ENCODE measurements at places on chromosomes 5 and 9.

- DNase-seq: peak; percentile 13
These were observed 95.7 kb upstream of the EGFLAM start for GRCh38 chr5:38162625-38163024.

DNA sequence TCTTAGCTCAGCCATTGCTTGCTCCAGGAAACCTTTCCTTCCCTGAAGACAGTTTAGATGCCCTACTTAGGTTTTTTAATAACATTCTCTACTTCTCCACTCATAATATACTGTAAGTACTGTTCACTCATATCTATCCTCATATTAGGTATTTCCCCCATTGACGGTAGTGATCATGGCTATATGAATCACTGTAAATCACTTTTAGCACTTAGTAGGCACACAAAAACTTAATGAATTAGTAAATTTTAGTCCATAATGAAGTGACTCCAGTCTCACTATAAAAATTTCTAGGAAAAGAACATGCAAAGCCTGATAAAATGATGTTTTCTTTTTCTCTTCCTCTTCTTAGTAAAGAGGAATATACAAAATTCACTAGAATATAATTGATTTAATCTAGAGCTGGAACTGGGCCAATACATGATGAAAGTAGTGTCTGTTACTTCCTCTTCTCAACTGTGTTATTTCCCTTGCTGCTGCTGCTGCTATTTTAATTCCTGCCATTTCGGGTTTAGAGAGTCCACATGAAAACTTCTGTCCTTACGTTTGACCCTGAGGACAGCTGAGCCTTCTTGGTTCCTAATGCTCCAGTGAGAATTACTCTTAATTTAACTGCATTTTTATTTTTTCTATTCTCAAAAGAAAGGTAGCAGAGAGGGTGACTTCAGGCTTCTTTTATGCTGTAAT, 73.5 kb downstream of the LNPEP start:
- DNase-seq: no peak

GRCh38 chr5:150300496-150301169, 2.1 kb downstream of the ARSI start:
- DNase-seq: no peak

- no peak for DNase-seq
These were observed 529.6 kb downstream of the PSAT1 start for GRCh38 chr9:78826527-78826926.

DNA sequence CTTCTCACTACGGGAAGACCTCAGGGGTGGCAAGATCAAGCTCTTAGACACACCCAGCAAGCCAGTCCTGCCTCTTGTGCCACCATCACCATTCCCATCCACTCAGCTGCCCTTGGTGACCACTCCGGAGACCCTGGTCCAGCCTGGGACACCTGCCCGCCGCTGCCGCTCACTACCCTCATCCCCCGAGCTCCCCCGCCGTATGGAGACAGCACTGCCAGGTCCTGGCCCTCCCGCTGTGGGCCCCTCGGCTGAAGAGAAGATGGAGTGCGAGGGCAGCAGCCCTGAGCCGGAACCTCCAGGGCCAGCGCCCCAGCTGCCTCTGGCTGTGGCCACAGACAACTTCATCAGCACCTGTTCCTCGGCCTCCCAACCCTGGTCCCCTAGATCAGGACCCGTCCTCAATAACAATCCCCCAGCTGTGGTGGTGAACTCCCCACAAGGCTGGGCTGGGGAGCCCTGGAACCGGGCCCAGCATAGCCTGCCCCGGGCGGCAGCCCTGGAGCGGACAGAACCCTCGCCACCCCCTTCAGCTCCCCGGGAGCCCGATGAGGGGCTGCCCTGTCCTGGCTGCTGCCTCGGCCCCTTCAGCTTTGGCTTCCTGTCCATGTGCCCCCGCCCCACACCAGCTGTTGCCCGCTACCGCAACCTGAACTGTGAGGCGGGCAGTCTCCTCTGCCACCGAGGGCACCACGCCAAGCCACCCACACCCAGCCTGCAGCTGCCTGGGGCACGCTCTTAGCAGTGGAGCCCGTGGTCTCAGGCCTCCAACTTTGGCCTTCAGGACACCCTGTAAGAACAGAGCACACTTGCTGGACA, 4.1 kb downstream of the TESK1 start:
- DNase-seq: no peak

DNA sequence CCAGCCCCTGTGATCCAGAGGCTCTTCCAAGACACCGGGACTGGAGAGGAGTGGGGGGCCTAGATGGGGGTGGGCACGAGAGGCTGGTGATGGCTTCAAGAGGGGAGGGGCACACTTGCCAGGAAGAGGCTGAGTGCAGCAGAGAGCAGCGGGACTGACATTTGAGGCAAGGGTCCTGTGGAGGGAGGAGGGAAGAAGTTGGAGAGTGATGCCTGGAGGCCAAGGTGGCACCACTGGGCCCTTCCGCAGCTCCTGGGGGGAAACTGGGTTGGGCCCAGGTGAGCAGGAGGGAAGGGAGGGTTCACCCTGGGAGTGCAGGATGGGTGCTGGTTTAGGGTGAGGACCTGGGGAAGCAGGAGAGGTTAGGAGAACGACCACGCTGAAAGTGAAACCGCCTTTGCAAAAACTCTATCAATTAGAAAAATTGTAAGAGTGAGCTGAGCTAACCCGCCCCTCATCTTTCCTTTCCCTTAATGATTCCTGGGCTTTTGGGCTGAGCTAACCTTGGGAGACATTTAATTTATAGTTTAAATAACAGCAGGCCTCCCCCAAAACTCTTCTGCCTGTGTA, 26.2 kb downstream of the ABO start:
- DNase-seq: no peak

DNA sequence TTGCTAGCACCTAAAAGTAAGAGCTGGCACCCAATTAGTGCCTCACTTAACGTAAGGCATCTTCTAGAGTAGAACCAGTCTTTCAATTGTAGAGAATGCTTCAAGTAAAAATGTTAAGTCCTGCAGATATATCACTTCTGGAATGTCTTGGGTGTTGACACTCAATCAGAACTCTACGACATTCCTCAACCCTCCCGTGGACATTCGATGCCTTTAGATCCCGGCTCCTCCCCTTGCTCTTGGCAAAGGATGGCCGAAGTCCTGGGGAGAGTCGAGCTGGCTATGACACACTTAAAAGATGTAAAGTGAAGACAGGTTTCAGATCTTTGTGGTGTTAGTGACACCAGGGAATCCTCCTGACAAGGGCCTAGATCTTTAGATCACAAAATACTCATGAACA, 87.5 kb upstream of the ERCC6L2 start:
- no peak for DNase-seq

DNA sequence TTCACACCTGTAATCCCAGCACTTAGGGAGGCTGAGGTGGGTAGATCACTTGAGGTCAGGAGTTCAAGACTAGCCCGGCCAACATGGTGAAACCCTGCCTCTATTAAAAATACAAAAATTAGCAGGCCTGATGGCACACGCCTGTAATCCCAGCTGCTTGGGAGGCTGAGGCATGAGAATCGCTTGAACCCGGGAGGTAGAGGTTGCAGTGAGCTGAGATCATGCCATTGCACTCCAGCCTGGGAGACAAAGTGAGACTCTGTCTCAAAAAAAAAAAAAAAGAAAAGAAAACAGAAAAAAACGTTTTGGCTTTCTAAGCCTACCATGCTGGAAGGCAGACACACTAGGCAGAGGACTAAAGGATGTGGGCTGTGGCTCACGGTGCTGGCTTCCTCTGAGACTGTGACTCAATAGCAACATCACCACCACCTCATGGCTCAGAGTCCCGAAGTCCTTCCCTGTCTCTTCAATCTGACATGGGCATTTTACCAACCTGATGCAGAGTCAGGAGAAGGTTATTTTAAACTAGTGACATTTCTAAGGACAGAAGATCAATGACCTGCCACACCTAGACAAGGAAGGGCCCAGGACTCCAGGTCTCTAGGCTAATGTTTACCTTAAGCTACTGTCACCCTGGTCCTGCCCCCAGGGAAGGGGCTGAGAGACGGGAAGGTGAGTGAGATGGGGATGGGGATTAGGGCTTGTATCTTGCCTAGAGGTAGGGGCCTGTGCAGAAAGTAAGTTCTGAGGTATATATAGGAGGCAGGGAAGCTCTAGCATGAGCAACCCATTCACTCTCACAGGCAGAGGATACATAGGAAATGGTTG, 3.7 kb downstream of the ECSCR start:
- peak; percentile 87 for DNase-seq

- DNase-seq: no peak
These were observed 492.0 kb upstream of the MEF2C start for GRCh38 chr5:89374818-89375521.

DNA sequence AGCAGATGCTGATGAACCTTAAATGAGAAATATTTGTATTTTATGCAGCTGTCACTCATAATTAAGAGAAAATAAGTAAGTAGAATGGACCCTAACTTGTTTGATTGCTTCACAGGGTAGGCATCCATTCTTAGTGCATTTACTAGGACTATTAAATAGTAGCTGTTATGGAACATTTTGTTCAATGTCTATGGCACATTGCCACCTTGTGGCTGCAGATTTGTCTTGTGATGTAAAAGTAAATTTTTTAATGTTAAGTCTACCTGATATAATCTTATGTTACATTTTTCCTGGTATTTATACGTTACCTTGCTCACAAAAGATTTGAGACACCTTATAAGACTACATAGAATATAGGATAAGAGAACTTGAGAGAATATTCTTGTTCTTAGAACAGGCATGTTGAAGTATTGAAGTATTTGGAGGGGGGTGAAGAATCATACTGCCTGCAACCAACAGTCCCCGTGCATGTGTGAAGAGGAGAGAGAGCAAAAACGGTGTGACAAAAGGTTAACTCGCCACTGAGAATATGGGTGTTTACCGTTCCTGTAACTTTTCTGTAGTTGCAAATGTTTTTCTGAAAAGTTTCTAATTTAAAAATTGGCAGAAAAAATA, 161.1 kb downstream of the MAST4 start:
- DNase-seq: peak; percentile 69

- no peak for DNase-seq
These were observed 353 bp downstream of the SH3PXD2B start for GRCh38 chr5:172453986-172454357.

- DNase-seq: peak; percentile 39
These were observed 16.9 kb downstream of the TMEM174 start for GRCh38 chr5:73189871-73190376.

DNA sequence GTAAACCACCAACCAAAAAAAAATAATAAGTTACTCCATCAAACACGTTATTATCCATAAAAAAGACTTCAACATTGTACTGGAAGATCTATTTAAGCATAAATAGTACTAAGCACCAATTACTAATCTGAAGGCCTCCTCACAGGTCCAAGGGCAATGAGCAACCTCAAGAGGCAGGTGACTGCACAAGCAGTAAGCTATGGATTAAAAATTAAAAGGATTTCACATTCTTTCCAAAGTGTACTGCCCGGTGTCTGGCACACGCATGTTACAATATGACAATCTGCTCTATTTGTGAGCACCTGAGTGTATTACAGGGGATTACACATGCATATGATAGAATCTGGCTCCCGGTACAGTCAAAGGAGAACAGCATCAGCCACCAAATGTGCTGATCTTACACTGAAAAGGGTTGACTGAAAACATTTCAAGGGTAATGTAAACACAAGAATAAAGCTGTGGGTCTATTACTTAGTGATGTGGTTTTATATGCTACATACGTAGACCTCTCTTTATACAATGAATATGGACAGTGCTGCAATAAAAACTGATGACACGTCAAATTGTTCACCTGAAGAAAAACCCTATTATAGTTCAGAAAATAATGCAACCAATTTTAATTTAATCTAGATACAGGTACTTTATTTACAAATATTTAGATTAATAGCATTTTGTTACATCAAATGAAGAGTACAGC, 22.8 kb downstream of the RAB14 start:
- DNase-seq: no peak

- peak; percentile 11 for DNase-seq
These were observed 23.4 kb downstream of the CDK20 start for GRCh38 chr9:87950765-87951488.

DNA sequence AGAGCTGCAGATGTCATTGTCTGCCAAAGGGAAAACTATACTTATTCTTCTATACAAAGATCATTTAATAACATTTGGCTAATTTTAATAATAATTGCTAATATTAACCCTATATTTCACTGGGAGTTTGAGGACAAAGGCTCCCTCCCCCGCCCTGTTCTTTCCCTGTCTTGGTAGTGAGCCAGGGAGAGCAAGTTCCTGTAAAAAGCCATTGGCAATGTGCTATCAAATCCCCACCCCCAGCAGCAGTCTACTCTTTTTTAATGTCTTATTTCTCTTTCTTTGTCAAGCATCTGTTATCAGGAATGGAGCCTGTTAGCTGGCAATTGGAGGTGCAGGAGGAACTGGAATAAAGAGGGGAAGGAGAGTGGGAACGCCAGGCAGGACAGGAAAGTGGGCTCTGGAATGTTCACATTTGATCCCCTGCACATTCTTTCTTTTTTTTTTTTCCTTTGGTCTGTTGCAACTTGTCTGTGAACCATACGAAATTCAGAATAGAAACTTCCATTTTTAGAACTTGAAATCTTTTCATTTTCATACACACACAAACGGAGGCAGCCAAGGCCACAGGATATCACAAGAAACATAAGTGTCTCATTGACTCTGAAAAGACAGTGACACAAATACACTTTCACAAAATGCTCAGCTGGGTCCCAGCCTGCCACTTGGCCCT, 664.8 kb upstream of the ZNF608 start:
- DNase-seq: peak; percentile 84

DNA sequence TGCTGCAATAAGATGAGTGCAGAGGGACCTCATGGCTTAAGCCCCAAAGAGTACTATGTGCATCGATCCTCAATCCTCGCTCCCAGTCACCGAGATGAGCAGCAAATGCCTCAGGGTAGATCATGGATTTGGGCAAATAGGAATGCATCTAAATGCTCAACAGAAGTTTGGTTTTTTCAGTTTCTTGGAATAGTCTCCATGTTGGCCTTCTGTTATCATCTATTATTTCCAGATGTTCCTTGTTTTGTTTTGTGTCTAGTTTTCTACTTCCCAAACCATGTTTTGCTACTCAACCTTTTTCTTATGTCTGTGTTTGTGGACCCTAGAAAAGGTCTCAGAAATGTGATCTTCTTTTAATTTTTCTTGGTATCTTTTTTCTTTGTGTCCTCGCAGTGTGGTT, 43.5 kb upstream of the RASGRF2 start:
- no peak for DNase-seq

DNA sequence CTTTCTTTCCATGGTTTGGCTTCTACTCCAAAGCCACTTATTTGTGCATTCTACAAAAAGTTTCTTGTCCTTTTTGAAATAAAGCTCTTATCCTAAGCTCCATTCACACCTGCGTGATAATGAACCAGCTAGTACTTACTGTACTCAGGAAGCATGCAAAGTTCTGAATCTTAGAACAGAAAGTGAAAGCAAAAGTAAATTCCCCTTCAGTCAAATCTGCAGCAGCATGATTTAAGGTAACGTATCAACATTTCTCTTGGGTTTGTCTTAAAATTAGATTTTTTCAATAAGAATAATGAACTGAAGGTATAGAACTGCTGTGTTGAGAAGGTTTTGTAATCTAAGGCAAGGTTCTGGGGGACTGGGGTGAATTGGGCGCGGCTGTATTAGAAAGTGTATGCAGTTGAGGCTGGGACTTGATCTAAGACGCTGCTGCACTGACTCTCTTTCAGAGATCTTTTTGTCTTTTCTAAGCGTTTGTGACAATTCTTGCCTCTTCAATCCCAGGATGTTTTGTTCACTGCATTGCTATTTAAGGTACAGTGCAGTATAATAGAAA, at the start of gene ERAP2:
Gene ERAP2, plus strand, starts transcription at position 209 of the 559 bp plus-strand sequence. CDS start 3,186 bp downstream, outside the sequence.
- peak; percentile 36 for DNase-seq

GRCh38 chr9:128494746-128495129, 9.8 kb upstream of the GLE1 start:
- no peak for DNase-seq

- DNase-seq: peak; percentile 12
These were observed 143.3 kb downstream of the ARSB start for GRCh38 chr5:78841767-78842166.

- peak; percentile 32 for DNase-seq
These were observed 59.7 kb downstream of the GGTA1 start for GRCh38 chr9:121439711-121440664.

Measured in brain microvascular endothelial cell (primary cell).